Fibroblast of lung (primary cell): ENCODE measurements at places on chromosomes 16 and 17. TPM values are rescaled to one million over a fixed set of nuclear protein-coding genes. Genes with fewer than 3 reads are reported as not detected.

The KRT36 gene
- not detected in 2 replicates for total RNA-seq

DNA sequence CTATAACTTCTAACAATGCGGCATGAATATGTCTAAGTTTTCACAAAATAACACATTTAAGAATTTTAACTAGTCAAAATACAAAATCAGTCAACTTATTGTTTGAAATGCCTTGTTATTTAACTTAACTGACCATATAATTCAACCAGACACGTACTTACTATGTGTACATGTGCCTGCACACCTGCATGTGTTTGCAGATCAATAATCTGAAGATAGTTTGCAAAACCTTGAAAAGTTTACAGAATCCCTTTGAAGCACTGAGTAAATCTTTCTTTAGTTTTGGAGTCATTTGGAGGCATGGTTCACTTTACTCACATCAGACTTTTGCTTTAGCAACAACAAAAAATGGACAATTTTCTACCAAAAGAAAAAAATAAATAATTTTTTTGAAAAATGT, 363.8 kb downstream of the PMP22 start:
- no peak for DNase-seq
- no peaks in the 10 kb centered on the region for H3K4me1 ChIP-seq
- no peak overlapping the region for H3K27ac ChIP-seq
- no peaks in the 10 kb centered on the region for H3K36me3 ChIP-seq
- H3K27me3 ChIP-seq = no peaks in the 10 kb centered on the region

DNA sequence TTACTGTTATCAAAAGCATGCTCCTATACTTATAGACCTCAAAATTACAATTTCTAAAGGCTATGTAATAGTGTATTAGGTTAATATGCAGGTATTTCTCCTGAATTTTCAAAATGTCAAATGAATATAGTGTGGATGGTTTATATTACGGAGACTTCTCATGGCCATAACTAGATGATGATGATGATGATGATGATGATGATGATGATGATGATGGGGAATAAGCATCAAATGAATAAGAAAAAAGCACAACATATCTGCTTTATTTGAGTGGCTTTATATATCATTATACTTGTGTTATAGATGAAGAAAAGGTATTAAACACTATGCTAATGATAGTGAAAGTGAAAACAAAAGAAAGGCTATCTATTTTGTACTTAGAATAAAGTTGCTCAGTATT, 53.9 kb downstream of the CDC27 start:
- no peaks in the 10 kb centered on the region for H3K27me3 ChIP-seq
- no peak overlapping the region for H3K27ac ChIP-seq
- no peak for DNase-seq
- H3K4me3 ChIP-seq = no peak overlapping the region

The CRYBA1 gene
- 0.17 TPM in 1 of 2 replicates, not detected in the other for total RNA-seq

DNA sequence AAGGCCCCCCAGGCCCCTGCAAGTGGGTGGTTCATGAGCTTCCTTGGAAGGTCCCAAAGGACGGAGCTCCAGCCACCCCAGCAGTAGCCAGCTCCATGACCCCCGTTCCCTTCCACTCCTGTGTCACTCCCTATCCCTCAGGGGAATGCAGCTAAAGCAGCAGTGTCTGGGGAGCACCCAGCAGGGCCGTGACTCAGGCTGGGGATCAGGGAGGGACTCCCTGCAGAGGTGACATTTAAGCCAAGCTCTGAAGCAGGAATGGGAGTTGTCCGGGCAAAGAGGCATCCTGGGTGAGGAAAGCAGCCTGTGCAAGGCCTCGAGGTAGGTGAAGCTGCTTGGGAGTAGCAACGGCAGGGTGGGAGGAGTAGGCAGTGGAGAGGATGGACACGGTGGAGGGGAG, 11.1 kb upstream of the NPTX1 start:
- no peaks in the 10 kb centered on the region for H3K36me3 ChIP-seq
- no peak overlapping the region for H3K4me3 ChIP-seq
- no peak for DNase-seq
- no peaks in the 10 kb centered on the region for H3K4me1 ChIP-seq
